ENCODE measurements at places on chromosomes 4 and X. TPM values are rescaled to one million over a fixed set of nuclear protein-coding genes. Genes with fewer than 3 reads are reported as not detected.

The NPY1R gene
- 0.14 TPM for total RNA-seq

The S100G gene
- total RNA-seq: not detected

The MAPK10 gene
- total RNA-seq: 14.4 TPM

The BOD1L1 gene
- 26.3 TPM for total RNA-seq

The SMIM9 gene
- total RNA-seq: not detected

Measured in smooth muscle cell of bladder (primary cell).